ENCODE measurements at places on chromosomes 16 and 17.

DNA sequence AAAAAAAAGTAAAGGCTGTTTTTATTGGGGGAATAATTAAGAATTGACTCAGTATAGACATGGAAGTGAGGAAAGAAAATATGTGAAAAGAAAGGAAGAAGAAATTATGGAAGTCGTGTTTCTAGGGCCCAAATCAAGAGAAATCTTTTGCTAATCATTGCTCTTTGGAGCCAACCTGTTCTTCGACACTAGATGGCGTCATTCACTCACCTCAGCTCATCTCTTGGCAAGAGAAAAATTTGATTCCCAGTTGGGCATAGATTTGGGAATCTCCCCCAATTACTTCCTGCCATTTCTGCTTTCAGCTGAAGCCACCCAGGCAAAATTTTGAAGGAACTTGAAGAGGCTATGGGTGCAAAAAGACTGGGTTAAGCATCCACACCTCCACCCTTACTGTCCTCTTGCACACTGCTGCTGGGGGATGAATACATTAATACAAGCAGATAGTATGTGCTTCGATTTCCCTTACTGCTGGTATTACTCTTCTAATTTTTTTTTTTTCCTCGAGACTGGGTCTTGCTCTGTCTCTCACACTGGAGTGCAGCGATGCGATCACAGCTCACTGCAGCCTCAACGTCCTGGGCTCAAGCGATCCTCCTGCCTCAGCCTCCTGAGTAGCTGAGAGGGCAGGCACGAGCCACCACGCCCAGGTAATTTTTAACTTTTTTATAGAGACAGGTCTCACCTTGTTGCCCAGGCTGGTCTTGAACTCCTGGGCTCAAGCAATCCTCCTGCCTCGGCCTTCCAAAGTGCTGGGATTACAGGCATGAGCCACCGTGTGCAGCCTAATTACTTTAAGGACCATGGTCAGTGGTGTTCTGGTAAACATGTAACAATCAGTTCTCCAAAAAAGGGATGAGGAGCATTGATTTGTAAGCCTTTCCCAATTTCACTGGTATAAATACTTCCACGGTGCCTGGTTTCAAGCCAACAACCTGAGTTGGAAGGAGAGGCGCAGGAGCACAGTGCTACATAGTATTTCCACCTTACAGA is 13.5 kb downstream of the PSMD7 start:
- DNase-seq: peak; percentile 37

DNA sequence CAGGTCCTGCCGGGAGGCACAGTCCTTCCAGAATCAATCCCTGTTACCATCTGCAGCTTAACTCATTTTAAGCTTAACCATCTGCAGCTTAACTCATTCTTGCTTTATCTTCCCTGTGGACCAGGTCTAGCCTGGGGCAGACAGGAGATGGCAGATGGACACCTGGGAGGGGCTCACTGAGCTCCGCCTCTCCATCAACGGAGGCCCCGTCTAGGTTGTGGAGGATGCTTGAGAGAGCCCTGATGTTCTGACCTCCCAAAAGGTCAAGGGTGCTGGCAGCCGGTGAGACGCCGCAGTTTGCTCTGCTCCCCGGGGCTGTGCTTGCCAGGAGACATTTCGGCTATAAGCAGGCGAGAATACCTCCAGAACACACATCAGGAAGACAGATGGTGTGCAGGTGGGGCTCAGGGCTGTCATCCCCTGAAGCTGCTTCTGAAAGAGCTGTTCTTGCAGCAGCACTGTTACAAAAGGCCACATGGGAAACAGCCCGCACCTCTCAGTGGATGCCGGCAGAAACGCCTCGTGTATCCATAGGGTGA is 41.3 kb downstream of the BAIAP2 start:
- DNase-seq: no peak

- DNase-seq: no peak
Observed at GRCh38 chr17:37519251-37519985, 29.7 kb downstream of the DUSP14 start.

- DNase-seq: peak; percentile 58
Observed at GRCh38 chr16:67029254-67030096, 526 bp downstream of the CBFB start.

GRCh38 chr16:88681709-88682451 is 4.4 kb downstream of the SNAI3 start:
- DNase-seq: peak; percentile 56

Measured in CD4-positive, alpha-beta memory T cell (primary cell).